ENCODE measurements at places on chromosomes 1 and 21.

GRCh38 chr1:41361495-41362356 lies 492 bp downstream of the FOXO6 start:
- peak; percentile 56 for DNase-seq

DNA sequence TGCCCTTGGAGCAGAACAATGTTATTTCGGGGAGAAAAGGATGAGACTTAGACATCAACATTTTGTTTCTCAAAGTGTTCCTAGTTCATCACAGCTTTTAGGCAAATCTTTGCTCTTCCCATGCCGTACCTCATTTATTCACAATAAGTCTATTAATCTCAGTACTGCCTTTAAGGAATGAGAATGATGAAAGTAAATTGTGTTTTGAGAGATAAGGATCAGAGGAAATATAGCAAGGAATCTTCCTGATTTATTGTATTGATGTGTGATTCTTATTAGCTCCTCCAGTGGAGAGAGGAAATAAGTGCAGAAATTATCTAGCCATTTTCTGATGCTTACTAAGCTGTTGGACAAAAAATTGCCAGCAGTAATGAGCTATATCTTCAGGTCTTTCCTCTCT lies 2.0 kb downstream of the POLR3C start:
- no peak for DNase-seq

DNA sequence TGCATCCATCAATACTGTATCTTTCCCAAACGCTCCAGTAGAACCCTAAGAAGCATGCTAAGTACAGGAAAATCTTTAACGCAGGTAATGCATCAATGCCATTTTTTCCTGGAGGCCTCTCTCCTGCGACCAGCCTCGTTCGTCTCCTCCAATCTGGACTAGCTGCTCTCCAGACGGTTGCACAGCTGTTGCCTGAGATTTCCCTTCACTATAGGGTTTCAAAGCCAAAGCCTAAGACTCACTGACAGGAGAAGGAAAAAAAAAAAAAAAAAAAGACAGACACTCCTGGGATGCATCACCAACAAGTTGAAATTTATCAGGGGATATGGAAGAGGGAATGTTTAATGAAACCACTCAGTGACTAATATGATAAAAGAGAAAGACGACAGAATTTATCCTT lies 93.0 kb downstream of the APP start:
- peak; percentile 76 for DNase-seq

DNA sequence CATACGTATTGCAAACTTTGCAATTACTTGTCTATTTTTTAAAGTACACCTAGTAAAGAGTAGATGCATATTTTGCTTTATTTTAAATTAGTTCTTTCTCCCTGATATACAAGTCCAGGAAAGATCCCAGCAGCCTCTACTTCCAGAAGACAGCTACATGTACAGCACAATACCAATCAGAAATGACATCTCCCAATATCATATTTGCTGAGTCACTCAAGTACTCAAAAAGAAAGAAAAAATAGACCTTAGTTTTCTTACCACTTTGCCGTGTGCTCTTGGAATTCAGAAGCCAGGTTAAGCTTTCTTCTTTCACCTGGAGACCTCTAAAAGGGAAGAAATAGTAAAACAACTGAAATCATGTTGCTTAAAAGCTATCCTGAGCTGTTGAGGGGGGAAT lies 412.6 kb upstream of the RUNX1 start:
- DNase-seq = no peak
